ENCODE measurements at places on chromosomes 6 and 20.

GRCh38 chr6:78611102-78611620 lies 256.2 kb upstream of the IRAK1BP1 start:
- DNase-seq, result no peak

- peak; percentile 13 for DNase-seq
Observed at GRCh38 chr6:144931172-144932035, 646.3 kb downstream of the UTRN start.

DNA sequence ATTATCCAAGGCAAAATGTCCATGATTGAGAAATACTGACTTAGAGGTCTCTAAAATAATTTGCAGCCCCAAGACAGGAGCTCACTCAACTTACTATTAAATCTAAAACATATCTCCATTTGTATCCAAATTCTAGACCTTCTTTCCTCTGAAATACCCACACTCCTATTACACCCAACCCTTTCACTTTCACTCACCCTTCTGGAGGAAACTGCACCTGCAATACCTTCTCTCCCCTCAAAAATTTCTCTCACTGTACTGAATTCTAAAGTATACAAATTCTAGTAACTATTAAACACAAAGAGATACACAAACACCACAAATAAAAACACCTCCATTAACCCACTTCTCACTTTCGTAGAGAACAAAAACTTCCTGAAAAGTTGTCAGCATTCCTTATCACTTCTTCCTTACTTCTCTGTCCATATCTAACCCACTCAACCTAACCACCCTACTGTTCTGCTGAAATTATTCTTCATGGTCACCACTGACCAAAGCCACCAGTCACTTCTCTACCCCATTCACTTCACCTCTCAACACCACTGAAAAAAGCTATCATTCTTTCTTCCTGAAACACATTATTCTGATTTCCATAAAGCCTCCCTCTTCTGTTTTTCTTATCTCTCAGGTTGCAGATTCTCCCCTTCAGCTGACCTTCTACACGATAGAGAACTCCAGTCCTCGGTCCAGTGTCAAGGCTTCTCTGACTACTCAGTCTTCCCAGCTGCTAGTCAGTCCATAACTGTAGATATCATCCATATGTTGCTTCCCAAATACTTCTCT lies 12.0 kb downstream of the LMBRD1 start:
- no peak for DNase-seq

GRCh38 chr6:137650720-137651119 lies 156.5 kb upstream of the OLIG3 start:
- no peak for DNase-seq

GRCh38 chr6:166848979-166849748 lies 107.2 kb downstream of the RNASET2 start:
- DNase-seq, result no peak

DNA sequence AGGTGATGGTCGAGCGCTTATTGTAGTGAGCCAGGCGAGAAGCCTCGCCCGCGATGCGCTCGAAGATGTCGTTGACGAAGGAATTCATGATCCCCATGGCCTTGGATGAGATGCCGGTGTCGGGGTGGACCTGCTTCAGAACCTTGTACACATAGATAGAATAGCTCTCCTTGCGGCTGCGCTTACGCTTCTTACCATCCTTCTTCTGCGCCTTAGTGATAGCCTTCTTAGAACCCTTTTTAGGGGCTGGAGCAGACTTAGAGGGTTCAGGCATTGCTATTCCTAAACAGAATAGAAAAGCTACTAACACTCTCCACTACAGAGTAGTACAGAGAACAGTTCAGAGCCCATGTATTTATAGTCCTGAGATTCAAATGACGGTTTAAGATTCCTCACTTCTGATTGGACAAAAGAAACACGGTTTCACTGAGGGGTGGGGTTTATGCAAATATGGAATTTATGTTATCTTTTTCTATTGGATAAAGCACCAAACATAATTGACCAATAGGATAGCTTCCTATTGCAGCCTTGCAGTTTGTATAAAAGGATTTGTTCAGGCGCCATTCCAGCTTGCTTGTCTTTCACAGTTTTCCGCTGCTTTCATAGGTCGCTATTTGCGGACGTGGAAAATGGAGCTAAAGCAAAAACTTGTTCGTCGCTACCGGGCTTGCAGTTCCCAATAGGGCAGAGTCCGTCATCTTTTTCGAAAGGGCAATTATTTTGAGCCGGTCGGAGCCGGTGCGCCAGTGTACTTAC lies 43.7 kb upstream of the HFE start:
- peak; percentile 41 for DNase-seq

DNA sequence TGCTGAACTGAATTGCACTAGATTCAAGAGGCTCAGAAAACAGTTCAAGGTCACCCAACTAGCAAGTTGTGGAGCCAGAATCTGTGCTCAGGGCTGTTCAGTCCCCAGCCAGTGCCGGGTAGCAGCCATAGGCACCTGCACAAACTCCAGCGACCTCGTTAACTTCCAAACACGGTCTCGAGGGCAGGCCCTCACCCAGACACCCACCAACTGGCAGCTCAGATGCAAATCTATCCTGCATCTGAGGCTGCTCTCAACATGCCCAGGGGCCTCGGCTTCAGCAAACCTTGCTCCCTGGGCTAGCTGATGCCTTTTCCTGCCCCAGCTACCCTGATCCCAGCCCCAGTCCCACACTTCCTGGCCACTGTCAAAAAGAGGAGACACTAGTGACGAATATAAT lies 3.7 kb downstream of the JPH2 start:
- no peak for DNase-seq

- DNase-seq, result no peak
Observed at GRCh38 chr6:33809594-33809993, 5.8 kb upstream of the MLN start.

GRCh38 chr6:144155529-144155928 lies 5.2 kb downstream of the STX11 start:
- DNase-seq, result no peak

DNA sequence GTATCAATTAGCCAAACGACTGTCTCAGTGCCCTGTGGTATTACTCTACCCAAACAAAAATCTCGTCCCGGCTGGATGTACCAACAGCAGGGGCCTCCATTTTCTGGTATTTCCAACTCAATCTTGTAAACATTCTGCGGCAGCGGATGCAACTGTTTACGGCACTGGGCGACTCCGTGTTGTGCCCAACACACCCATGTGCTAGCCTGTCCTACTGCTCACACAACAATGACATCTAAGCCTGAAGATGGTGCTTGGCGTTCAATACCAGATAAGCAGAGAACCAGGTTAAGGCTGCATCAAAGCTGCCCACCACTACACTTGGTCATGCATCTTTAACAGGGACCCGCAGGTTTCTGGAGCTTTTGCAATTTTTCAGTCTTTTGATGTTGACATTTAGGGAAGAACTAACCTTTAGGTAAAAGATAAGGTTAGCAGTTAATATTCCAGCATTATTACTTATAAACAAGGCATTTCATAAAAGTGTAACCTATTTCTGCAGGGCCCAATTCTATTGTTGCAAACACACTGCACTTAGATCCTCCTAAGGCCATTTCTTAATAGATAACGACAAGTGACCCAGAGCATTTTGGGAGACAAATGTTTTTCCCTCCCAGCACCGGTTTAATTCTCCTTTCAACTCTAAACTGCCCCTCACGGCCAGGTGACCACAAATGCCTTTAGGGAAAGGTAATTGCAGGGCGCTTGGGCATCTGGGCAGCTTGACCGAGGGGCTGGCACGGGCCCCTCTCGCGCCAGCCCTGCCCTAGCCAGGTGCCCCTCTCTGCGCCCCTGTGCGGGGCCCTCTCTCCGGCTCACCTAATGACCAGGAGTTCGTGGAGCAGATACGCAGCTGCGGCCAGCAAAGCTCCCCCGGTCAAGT lies 945 bp downstream of the FAXC start:
- DNase-seq, result no peak

DNA sequence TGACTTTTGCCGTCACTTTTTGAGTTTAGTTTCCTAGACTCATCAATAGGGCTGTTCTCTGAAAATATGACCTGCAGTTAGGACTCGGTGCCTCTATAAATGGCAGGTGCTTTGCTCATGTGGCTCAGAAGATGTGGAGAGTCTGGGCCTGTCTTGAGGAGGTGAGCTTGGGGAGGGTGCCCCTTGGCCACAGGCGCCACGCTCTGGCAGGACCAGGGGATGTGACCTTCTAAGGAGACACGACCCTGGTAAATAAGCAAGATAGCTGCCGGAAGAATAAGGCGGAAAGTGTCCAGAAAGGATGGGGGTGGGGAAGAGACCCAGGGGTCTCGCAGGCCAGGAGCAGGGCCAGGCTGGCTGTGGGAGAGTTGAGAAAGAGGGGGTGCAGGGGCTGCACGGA lies 46.6 kb downstream of the TMEM242 start:
- no peak for DNase-seq

DNA sequence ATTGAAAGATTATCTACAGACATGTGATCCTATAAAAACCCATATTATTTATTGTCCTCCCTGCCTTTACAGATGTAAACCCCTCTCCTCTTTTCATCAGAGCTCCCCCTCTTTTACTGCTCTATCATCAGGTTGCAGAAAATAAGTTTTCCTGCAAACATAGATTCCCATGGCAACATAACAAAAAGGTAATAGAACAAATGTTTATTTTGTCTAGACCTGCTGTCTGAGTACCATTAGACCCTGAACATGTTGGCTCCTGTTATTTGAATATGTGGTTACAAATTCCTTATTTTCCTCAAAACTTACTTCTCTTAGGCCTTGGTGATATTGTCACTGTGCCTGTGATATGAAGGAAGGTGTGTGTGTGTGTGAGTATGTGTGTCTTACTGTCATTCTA lies 11.5 kb downstream of the MAPK14 start:
- no peak for DNase-seq

DNA sequence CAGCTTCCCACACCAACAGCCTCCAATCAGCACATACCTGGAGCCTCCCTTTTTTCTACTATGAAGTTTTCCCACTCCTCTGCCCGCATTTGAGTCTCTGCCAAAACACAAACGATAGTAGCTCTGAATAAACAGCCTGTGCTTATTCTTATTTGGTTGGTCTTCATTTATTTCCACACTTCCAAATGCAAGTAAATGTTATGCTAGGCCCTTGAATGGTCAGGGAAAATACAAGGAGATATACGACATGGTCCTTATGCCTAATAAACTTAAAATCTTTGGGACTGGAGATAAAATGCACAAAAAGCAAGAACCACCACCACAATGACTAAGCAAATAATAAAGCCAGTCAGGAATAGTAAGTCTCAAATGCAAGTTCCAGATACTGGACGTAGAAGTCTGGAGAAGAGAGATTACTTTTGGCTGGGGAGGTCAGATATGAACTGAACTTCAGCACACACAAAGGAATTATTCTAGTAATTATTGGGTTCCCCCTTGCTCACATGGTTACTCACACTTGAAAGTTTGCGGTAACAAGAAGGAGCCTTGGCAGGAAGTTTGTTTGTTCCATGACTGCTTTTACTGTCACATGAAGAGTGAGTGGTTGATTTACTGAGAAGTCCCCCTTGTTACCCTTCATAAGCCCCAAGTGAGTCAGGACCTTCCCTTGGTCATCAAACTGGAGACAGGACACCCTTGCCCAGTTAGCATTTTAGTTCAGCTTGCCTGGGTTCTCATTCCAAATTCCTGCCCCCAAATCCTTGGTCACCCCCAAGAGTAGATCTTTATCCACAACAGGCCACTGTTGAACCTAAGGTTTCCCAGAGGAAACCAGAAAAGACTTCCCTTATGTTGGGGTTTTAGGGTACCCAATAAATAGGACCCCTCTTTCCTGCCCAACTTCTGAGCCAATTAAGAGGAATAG lies 511.2 kb upstream of the JARID2 start:
- DNase-seq, result no peak

DNA sequence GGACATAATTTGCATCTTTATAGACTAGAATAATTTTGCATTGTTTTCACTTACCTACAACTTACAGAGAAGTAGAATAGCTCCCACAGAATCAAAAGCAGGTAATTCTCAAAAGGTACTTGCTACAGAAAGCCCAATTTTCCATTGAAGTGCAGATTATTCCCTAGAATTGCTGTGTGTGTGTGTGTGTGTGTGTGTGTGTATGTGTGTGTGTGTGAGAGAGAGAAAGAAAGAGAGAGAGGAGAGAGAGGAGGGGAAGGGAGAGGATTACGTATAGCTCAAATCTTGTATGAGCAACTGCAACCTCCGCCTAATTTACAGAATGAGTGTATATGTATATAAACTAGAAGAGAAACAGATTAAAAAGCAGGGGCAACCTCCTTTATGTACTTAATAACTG lies 68.0 kb downstream of the DOK5 start:
- DNase-seq, result no peak

GRCh38 chr6:130362128-130362527 lies 3.7 kb upstream of the TMEM200A start:
- DNase-seq, result no peak

DNA sequence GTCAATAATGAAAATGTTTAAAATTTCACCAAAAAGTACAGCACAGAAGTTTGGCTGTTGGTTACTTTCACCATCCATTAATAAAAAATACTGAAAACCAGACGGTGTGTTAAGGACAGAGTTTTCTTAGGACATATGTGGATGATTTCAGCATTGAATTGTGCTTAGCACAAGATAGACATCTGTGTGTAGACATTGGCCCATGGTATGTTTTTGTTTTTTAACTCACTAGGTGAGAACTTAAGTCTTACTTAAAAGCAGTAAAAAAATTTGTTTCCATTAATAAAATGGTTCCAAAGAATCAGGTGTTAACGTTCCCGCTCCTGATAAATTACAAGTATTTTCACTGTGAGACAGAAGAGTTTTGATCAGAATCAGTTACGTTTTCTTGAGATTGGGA lies 4.2 kb downstream of the TBPL1 start:
- DNase-seq, result no peak

DNA sequence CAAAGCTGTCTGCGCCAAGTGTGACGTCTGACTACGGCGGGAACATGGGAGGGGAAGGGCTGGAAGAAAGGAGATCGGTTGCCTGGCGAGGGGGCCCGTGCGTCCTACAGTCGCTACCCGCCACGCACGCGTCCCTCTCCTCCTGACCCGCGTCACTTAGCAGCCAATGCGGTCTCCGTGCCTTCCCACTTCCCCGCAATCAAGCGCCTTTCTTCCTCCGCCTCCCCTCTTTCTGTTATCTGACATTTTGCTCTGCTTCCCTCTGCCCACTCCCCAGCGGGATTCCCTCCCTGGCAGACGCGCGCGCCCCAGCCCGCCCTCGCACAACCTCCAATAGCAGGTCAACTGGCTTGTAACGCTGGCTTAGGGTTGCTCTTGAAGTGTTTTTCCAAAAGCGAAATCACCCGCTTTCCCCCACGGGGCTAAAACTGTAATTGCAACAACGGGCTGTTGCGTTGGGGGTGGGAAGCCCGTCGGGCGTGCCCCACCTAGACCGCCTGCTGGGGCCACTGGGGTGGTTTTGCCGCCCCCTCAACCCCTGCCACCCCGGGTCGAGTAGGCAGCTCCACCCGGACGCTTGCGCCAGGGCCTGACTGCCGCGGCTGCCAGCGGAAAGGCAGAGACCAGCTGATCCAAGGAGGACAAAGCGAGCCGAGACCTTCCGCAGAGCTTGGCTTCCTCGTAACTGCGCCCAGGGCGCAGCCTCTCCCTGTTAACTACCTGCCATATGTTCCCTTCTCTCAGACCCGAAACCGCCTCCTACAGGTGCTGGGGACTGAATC lies 6.2 kb upstream of the SOX4 start:
- DNase-seq, result peak; percentile 50

- DNase-seq, result no peak
Observed at GRCh38 chr6:4282926-4283325, 147.6 kb upstream of the ECI2 start.
